ENCODE measurements at places on chromosomes 13 and 19. TPM values are rescaled to one million over a fixed set of nuclear protein-coding genes. Genes with fewer than 3 reads are reported as not detected.
A peak's percentile ranks its signal among the peaks of the same experiment; 100 is the strongest.

MISP gene
- total RNA-seq = not detected

SIAH3 gene
- total RNA-seq = 0.12 TPM

ZNF93 gene
- total RNA-seq = 16.6 TPM

CBY2 gene
- not detected for total RNA-seq

CAPN12 gene
- 1.9 TPM for total RNA-seq

ZNF416 gene
- 2.0 TPM for total RNA-seq

WDR88 gene
- not detected for total RNA-seq

HCST gene
- total RNA-seq = 11.7 TPM

KLK5 gene
- not detected for total RNA-seq

CLIP3 gene
- total RNA-seq = 0.15 TPM

- DNase-seq = no peak
These were observed 7.8 kb downstream of the ACTMAP start for GRCh38 chr19:40742477-40742876.

DNA sequence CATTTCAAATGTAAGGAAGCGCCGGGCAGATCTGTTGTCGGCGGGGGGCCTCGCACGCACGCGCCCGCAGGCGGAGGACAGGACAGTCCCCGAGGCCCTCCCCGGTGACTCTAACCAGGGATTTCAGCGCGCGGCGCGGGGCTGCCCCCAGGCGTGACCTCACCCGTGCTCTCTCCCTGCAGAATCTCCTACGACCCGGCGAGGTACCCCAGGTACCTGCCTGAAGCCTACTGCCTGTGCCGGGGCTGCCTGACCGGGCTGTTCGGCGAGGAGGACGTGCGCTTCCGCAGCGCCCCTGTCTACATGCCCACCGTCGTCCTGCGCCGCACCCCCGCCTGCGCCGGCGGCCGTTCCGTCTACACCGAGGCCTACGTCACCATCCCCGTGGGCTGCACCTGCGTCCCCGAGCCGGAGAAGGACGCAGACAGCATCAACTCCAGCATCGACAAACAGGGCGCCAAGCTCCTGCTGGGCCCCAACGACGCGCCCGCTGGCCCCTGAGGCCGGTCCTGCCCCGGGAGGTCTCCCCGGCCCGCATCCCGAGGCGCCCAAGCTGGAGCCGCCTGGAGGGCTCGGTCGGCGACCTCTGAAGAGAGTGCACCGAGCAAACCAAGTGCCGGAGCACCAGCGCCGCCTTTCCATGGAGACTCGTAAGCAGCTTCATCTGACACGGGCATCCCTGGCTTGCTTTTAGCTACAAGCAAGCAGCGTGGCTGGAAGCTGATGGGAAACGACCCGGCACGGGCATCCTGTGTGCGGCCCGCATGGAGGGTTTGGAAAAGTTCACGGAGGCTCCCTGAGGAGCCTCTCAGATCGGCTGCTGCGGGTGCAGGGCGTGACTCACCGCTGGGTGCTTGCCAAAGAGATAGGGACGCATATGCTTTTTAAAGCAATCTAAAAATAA, 18.2 kb downstream of the IL17D start:
- DNase-seq = peak; percentile 27

- DNase-seq = no peak
These were observed 2.7 kb upstream of the MAP2K7 start for GRCh38 chr19:7900931-7901330.

GRCh38 chr13:51697181-51697580, 106.8 kb downstream of the DHRS12 start:
- DNase-seq = no peak

DNA sequence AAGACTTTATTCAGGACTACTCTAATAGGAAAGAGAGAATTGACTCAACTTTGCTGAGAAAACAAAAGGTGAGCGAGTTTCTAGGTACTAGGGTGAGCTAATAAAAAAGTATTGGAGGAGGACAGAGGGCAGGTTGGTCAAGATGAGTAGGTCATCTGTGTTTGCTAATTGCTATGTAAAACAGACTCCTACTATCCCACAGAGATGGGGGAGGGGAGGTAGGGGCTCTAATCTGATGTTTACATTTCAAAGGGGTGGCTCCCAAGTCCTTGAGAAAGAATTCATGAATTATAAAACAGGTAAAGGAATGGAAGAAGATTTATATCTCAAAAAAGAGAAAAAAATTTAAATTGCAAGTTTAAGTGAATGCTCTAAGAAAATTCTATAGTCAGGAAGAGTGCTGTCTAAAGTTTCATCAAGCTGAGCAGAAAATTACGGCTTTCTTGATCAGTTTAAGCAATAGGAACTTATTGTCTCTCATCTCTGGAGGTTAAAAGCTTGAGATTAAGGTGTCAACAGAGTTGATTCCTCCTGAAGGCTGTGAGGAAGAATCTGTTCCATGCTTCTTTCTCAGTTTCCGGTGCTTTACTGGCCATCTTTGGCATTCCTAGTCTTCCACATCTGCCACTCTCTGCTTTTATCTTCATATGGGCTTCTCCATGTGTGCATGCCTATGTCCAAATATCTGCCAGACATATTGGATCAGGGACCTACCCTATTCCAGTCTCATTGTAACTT, 790.3 kb downstream of the SLITRK5 start:
- no peak for DNase-seq

GRCh38 chr13:89490661-89491060, 1819.5 kb downstream of the SLITRK5 start:
- DNase-seq = no peak

DNA sequence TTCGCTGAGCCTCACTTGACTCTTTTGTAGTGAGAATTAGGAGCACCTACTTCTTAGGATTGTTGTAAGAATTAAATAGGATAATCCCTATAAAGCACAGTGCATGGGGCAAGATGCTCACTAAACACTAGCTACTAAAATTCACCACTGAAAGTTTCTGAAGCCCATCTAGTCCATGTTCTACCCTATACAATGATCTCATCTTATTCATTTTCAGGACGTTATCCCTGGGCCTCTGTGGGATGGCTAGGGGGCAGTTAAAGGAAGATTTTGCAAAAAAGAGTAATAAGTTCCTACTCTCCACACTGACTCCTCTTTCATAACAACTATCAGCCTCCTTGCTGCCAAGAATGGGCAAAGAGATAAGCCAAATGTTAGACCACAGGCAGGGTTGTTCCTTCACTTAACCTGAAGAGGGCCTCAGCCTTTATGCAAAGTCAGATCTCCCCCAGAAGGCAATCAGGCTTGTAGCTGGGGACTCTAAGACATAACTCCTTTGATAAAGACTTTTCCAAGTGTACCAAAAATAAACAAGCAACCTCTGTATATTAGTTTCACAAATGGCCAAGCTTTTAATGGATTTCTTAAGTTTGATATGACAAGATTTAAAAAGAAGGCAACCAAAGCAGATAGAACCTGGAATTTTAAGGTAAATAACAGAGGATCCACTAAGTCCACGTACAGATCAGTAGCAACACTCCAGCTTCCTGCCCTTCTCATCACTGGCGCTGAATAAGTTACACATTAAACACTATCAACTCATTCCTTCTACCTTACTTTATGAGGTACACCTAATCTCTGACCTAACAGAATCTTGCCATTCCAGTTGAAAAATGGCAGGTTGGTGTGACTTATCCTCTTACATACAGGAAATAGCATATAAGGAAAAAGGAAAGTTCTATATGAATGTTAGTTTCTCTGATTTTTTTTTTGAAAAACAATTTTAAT, 44.4 kb downstream of the ELF1 start:
- DNase-seq = peak; percentile 63

DNA sequence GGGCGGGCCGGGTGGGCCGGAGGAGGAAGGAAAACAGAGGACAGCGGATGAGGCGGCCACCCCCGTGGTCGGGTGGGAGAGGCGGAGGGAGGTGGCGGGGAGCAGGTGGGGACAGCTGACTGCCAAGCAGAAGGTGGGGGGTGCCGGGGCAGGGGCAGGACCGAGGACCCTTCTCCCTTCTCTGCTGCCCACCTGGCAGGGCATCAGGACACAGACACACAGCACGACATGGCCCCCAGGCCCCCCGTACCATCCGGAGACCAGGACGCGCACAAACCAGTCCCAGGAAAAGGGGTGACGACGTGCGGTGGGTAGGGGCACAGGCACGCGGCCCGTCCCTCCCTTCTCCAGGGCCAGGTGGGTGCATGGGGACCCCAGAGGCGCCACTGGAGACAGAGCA, 11.0 kb upstream of the CACTIN start:
- DNase-seq = no peak

- no peak for DNase-seq
These were observed 5.9 kb downstream of the SLITRK5 start for GRCh38 chr13:87677043-87677495.

DNA sequence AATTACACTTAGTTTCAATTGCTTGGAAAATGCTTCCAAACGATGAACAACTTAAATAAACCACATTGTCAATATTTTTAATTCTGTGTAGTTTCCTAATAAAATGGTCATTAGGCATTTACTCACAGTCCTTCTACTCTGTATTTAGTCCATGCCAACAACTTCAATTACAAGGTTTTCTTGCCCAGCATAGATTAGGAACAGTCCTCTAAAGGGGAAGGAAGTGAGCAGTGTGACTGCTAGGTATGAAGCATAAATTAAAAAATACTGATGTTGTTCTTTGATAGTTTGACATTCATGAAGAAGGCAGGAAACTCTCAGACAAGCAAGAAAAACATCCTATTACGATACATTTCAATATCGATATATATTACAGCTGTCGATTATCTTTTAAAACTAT, 716.0 kb upstream of the PCDH9 start:
- DNase-seq = no peak

GRCh38 chr13:44142941-44143665, 230.5 kb upstream of the SERP2 start:
- no peak for DNase-seq

DNA sequence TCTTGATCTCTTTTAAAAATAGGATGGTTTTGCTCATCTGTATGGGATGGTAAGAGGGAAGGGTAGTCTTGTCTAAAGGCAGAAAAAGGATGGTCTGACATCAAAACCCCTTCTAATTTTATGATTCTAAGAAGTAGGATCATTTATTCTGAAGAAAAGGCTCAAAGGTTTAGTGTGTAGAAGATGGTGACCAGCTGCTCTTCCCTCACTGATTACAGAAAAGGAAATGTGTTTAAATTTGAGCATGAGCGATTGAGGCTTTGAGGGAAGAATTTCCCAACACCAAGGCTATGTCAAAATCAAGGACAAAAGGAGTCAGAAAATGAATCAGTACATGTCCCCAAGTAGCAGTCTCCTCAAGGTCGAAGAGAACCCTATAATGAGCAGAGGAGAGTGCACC, 909.8 kb downstream of the EFNB2 start:
- DNase-seq = no peak

DNA sequence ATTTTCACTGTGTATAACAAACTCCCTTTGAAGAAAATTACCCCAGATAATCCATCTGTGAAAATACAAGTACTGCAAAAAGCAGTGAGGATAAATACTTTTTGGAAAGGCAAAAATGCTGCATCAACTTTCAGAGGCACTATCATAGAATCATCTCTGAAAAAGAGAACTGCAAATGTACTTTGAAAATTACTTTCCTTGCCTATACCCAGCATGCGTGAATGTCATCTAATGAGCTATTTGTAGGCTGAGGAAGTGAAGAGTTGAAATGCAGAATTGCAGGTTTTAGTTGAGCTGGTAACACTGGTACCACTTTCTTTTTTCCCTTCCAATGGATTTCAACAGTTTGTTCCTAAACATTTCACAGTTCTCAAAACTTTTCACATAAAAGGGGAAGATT, 196.7 kb downstream of the TBC1D4 start:
- DNase-seq = no peak

GRCh38 chr13:78239714-78240113, 321.1 kb upstream of the EDNRB start:
- DNase-seq = no peak

DNA sequence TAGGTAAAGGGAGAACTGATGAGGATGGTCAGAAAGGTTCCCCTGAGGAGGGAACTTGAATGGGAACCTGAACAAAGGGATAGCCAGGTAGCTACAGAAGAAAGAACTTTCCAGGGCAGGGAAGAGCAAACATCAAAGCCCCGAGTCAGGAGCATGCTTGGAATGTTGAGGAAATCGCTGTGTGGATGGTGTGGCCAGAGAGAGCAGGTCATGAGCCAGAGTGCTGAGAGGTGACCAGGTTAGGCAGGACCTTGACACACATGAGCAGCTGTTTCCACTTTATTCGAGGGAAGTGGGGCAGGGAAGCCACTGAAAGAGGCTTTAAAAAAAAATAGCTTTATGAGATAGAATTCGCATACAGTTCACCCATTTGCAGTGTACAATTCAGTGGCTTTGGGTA, 4.4 kb downstream of the RAB8A start:
- DNase-seq = no peak

- DNase-seq = peak; percentile 97
These were observed 10.6 kb downstream of the POU2F2 start for GRCh38 chr19:42121656-42122069.

GRCh38 chr13:53568491-53568890, 539.9 kb downstream of the OLFM4 start:
- no peak for DNase-seq

DNA sequence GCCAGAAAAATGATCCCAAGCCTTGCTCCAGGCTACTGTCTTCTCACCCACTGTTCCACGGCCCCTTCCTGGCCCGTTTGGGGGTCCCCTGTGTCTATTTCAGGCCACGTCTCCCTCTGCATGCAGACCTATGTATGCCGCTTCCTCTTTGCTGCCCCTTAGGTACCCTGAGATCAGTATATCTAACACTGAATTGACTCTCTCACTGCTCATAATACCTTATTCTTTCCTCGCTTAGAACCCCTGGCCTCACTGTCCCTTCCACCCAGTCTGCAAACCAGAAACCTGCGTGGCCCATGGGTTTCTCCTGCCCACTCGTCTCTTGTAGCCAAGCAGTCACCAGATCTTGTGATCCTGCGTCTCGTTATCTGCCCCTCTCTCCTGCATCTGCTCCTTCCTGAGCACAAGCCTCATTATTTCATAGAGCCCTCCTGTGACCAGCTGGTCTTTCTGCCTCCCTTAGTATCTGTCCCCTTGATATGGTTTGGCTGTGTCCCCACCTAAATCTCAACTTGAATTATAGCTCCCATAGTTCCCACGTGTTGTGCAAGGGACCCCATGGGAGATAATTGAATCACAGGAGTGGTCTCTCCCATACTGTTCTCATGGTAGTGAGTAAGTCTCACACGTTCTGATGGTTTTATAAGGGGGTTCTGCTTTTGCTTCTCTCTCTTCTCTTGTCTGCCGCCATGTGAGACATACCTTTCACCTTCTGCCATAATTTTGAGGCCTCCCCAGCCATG, 109.0 kb upstream of the RNF113B start:
- no peak for DNase-seq

Measured in activated naive CD4-positive, alpha-beta T cell treated with anti-CD3 and anti-CD28 coated beads for 36 hours (primary cell).